ENCODE measurements at places on chromosomes 5 and 9.

GRCh38 chr9:19342947-19343346 lies 37.1 kb downstream of the RPS6 start:
- no peak for DNase-seq

GRCh38 chr5:115052948-115053347 lies 116.8 kb downstream of the TRIM36 start:
- no peak for DNase-seq

DNA sequence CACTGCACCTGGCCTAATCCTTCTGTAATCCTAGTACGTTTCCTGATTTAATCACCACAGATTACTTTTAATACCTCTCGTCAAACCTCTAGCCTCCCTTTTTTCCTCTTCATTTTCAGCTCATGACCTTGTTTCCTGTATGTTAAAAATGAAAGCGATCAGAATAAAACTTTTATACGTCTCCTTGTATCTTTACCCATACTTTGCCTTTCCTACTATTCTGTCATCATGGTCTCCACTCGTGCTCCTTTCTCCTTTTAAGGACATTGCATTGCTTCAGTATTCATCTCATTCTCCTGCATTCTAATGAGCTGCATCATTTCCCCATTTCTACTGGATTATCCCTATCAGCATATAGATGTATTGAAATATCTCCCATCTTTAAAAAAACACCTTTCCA lies 8.5 kb downstream of the CDC42SE2 start:
- DNase-seq = no peak

GRCh38 chr9:29214154-29214689 lies 1640.9 kb upstream of the C9orf72 start:
- DNase-seq = peak; percentile 81

DNA sequence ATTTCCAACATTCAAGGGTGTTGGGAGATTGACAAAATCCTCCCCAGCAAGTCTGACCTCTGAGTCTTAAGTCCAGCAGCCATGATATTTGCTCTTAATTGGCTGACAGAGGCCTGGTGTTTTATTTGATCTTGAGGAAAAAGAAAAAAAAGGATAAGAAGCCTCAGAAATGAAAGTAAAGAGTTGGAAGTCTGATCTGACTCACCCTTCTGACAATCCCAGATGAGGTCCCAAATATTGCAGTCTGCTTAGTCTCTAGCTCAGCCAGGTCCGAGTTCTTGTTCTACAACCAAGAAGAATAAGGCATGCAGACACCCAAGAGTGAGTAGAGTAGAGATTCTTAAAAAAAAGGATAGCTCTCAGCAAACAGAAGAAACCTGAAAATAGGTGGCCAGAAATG lies 632.5 kb upstream of the ST8SIA4 start:
- no peak for DNase-seq

- no peak for DNase-seq
These were observed 109.3 kb downstream of the DCP2 start for GRCh38 chr5:113085880-113086409.

- no peak for DNase-seq
These were observed 1.4 kb upstream of the MLLT3 start for GRCh38 chr9:20623748-20624124.

GRCh38 chr5:39720136-39720535 lies 295.4 kb upstream of the DAB2 start:
- DNase-seq = no peak

DNA sequence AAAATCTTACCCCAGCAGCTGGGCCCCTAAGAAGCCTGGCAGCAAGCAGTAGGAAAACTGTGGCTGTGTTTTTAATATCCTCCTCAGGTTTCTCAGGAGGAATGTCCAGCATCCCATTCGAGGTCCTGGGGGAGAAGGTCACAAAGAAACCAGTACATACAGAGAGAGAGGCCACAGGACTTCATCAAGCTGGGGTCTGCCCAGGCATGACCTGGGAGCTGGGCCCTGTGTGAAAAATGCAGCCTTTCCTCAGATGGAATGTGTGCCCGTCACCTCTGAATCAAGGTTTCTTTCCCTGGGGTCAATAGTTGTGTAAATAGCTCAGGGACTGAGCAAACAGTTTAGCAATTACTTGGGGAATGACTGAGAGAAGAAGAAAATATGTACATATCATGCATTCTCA lies 33.9 kb upstream of the RAD23B start:
- DNase-seq = no peak

- DNase-seq = no peak
These were observed 120.8 kb downstream of the DMRT2 start for GRCh38 chr9:1170918-1171317.

DNA sequence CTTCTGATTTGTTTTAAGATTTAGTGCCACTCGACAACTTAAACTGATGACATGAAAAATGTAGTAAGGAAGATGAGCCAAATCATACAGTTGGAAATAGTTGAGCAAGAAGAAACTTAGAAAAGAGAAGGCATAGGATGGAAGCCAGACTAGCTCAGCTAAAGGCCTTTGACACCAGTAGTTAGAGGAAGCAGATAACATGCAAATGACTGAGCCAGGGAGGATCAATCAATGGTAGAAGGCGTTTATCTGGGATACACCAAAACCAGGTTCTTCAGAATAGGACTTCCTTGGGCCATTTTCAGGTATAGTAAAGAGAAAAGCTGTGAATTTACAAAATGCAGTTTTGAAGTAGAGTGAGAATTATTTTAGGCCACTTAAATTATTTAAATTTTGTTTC lies 3.2 kb downstream of the TDRD7 start:
- no peak for DNase-seq

- no peak for DNase-seq
These were observed 73.2 kb downstream of the APTX start for GRCh38 chr9:32928145-32928763.

DNA sequence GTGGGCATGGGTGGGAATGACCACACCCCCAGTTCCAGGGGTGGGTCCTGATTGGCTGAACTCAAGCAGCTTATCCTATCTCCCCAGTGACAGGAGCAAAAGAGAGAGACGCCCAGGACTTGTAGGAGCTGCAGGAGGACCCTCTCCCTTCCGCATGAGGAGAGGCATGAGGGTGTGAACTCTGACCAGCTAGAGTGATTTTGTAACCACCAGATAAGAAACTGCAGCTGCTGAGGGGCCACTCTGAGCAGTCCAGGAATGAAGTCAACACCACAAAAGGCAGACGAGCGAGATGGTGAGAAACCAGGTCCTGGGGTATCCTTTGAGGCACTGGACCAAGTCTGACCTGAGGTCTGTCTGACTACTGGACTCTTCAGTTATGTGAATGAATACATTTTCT lies 521.9 kb downstream of the BNC2 start:
- no peak for DNase-seq

DNA sequence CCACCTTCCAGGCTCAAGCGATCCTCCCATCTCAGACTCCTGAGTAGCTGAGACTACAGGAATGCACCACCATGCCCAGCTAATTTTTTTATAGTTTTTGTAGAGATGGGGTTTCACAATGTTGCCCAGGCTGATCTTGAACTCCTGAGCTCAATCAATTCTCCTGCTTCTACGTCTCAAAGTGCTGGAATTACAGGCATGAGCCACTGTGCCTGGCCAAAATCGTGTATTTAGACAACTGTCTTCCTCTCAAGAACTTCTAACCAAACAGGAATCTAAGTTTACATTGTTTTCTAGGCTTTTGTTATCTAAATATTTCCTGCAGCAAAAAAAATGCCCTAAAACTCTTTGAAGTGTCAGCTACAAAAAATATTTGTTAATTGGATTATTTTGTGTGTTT lies 78.8 kb downstream of the NLN start:
- no peak for DNase-seq

GRCh38 chr5:115850744-115851416 lies 9.1 kb downstream of the AP3S1 start:
- no peak for DNase-seq

- DNase-seq = no peak
These were observed 106.3 kb upstream of the MAMDC2 start for GRCh38 chr9:69937360-69937759.

DNA sequence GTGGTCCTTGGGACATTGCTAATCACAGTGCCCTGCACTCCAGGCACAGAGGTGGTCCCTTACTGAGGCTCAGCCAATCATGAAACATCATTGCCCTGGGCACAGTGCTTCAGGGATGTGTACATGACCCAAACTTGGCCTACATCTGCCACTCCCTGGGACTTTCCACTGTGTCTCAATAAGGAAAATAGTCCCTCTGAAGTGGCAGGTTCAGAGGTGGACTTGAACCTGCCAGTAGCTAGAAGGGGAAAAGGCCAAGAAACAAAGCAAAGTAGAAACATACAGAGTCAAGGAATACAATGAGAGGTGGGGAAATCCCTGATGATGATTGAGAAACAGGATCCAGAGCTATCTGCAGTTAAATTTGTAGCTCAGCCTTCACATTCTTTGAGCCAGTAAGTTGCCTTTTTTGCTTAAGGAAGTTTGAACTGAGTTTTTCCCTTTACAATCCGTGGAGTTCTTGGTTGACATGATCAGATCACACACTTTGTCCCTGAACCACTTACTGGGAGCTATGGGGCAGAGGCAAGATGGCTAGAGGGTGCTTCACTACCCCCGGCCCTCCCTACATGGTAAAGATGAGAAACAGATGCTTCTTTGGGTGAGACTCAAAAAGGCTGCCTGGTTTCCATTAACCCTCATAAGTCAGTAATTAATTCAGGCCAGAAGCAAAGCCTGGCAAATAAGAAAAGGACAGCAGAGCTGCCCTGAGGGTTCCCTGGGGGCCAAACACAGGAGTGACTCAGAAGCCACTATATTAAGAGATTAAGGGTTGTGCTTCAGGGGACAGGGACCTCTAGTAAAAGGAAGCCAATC lies 57.6 kb downstream of the SH3TC2 start:
- no peak for DNase-seq

DNA sequence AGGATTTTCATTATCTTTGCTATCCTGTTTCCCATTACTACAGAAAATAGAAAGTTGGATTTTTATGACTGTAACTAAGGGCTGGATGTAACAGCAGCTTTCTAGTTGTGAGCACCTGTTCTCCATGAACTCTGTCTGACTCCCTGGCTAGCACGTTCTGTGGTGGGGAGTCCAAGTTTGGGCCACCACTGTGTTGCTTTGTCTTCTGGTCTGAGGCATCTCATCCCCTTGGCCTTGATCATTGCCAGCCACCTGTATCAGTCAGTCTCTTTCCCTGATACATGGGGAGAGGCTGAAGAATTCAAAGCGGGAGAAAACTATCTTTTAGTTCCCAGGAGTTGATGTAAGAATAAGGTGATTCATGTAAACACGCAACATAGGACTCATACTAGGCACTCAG lies 33.4 kb downstream of the WDR70 start:
- peak; percentile 14 for DNase-seq

DNA sequence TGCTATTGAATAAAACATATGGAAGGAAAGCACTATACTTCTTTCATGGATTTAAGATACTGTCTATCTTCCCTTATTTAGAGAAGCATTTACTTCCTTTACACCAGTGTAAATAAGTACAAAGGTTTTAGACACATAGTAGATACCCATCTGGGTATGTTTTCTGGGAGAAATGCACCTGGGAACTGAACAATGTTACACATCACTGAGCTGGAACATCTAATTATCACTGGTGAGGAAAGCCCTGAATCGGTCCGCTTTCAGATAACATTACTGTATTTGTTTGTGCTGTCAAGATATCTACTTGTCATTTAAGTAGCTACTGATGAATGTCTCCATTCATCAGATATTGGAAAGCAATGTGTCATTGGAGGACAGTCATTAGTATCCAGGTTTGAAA lies 964.7 kb upstream of the PTPRD start:
- DNase-seq = no peak

- DNase-seq = no peak
These were observed 18.3 kb upstream of the NEK6 start for GRCh38 chr9:124239249-124240073.

- no peak for DNase-seq
These were observed 26.7 kb upstream of the FCN1 start for GRCh38 chr9:134944351-134944802.

GRCh38 chr9:116939614-116940013 lies 252.5 kb downstream of the TRIM32 start:
- DNase-seq = no peak

DNA sequence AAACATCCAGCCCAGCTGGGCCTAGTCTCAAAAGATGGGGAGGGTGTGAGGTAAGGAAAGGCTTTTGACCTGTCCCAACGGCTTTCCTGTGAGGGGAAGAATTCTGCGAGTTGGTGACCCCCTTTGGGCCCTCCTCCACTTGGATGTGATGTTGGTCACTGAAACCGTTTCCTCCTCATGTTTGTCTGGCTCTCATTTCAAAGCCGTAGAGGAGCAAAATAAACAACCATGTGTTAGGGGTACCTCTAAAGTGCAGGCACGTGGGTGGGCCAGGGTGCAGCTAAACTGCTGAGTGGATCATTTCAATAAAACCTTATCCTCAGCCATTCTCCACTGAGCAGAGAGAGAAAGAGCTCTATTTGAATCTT lies 84.3 kb upstream of the MELK start:
- no peak for DNase-seq

DNA sequence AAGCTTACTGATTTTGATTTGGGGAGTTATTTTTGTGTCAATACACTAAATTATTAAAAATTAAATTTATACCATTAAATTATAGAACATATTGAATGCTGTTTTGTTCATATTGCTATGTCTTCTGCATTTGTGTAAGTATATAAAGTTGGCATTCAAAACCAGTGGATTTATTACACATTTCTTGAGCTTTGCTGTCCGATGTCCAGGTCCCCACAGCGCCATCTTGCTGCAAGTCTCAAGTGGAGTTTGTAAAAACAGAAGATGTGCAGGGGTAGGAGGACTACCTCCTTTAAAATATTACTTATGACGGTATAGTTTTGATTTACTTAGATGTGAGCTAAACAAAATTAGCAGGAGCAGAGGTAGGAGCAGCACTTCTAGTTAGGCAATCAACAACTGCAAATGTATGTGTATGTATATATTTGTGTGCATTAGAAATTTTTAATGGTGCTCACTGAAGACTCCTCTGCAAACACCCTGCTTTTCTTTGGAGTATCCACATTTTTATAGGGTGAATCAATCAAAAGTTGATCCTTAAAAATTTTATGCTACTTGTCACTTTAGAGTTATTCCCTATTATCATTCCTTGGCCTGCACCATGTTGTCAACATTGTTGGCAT lies 37.4 kb downstream of the CPEB4 start:
- peak; percentile 55 for DNase-seq

DNA sequence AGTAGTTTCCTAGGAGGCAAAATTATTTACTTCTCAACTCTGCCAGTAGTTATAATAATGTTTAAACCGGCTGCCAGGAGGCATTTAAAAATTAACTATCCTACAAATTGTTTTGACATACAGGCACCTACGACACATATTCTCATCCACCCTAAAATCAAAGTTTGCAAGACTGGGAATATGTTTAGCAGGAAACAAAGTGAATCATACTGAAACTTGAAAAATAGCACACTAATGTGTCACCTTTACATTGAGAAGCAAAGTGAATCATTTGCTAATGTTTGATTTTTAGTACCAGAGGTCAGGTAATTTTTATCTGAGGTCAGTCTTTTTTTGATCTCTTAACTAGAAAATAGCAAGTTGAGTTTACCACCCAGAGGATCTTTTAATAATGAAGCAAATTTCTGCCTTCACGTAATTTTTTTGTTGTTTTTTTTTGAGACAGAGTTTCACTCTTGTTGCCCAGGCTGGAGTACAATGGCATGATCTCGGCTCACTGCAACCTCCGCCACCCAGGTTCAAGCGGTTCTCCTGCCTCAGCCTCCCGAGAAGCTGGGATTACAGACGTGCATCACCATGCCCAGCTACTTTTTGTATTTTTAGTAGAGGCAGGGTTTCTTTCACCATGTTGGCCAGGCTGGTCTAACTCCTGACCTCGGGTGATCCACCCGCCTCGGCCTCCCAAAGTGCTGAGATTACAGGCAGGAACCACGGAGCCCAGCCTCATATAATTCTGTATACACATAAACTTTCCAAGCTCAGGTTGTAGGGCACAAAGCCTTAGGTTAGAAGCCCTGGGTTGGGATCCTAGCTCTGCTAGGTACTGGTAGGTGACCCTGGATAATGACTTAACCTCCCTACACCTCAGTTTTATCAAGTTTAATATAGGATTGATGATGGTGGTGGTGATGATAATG lies 124.3 kb downstream of the UGCG start:
- no peak for DNase-seq
